Transverse colon (tissue), 4 donors: ENCODE measurements at places on chromosomes 13 and 19.

DNA sequence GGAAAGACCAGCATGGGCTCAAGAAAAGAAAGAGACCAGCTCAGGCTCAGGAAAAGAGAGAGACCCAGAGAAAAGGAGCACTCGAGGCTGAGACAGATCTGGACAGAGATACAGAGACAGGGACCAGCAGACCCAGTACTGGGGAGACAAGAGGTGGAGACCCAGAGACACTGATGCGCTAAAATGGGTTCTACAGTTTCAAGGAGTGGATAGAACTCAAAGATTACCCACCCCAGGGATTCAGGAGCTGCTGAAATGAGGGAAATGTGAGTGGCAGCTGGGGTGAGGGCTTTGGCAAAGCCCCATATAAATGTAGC is 609 bp upstream of the ZSCAN18 start:
- no peak for DNase-seq

DNA sequence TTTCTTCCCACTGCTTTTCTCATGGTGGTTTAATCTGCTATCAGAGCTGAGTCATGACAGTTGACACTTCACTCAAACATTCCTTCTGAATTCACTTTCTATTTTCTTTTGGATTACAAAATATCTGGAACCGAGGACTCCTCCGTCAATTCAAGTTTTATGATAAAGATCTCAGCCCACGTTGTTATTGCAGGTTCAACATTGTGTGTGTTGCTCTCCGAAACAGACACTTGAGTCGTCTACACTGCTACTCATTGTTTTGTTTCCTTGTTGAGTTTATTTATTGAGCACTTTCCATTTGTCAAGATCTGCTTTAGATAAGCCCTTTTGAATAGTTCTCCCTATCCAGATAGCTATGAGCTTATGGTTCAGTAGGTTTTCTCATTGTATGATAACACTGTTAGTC is 636.1 kb upstream of the GPC6 start:
- DNase-seq, result no peak

GRCh38 chr19:45339629-45340028 is 921 bp upstream of the KLC3 start:
- no peak for DNase-seq

GRCh38 chr13:42894765-42895243 is 97.2 kb downstream of the EPSTI1 start:
- no peak for DNase-seq

- DNase-seq, result no peak
Observed at GRCh38 chr13:73579574-73580274, 520.9 kb downstream of the KLF5 start.

DNA sequence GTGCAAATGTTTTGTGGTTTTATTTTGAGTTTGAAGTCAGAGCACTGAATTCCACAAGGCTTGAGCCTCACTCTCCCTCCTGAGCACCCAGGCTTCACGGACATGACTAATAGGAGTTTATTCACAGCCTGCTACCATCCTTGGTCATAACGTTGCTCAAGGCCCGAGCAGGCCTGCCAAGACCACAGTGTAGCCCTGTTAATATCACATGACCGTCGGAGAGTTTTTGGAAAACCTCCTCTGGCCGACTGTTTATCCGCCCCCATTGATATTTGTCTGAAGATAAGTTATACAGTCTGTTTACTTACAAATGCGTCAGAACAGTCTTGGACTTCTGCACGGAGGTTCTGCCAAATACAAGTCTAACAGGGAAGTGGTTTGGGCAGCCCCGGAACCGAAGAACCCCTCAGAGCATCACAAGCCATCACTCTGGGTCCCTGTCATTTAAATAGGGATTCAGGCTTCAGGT is 89.9 kb downstream of the COL4A2 start:
- peak; percentile 77 for DNase-seq

DNA sequence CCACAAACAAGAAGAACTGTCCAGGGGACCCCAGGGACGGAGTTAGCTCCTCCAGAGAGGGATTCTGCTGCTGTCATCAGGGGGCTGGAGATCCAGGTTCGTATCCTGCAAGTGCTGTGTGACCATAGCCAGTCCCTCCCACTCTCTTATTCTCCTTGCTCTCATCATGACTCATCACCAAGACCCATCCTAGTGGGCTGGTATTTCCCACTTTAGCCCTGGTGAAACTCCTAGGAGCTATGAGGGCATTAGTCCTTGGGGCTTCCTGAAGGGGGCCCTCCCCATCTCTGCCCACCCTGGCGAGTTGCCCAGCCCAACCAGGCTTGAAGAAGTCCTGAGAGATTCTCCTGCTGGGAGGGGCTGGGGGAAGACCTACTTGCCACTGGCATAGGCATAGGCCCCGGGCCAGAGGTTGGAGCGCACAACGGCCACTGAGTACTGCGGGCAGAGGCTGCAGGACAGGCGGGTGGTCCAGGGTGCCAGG is 7.5 kb upstream of the DMWD start:
- no peak for DNase-seq

DNA sequence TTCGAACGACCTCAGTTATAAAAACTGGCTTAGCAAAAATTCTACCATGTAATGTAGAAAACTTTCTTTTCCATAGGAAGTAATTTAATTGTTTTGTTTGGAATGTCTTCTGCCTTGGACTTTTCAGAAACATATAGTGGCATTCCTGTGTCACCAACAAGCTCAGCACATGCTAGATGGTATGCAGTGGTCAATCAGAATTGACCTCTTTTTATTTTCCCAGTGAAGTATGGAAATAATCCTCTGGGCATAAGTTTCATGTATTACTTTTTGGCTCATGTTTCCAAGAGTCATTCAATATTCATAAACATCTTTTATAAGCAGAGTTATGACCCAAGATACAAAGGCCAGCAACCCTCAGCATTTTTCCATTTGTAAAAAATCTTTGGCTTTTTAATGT is 33.6 kb downstream of the NALCN start:
- DNase-seq, result no peak

GRCh38 chr13:41465898-41466320 is 8.6 kb downstream of the RGCC start:
- DNase-seq, result no peak

GRCh38 chr13:102395939-102396338 is 5.9 kb downstream of the FGF14 start:
- DNase-seq, result no peak

GRCh38 chr19:29528946-29529645 is 3.3 kb downstream of the VSTM2B start:
- DNase-seq, result no peak

GRCh38 chr19:30556230-30556711 is 184.1 kb downstream of the ZNF536 start:
- DNase-seq, result no peak

DNA sequence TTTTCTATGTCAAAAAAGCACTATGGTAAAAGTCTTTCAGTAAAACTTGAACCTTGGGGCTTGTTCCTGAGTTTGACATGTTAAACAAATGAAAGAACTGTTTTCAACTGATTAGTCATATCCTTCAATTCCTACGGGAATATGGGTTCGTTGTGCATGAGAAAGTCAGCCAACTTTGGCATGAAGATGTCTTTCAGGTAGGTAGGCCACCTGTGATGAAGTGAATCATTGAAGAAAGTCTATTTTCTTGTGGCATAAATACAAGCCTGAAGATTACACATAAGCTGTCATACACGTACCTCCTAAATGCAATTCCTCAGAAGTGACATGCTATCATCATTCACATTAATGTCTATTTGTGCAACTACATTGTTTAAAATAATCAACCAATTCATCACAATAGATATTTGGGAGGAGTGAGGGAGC is 513.0 kb downstream of the IRS2 start:
- no peak for DNase-seq

- DNase-seq, result peak; percentile 35
Observed at GRCh38 chr19:18202778-18203407, 949 bp downstream of the RAB3A start.

DNA sequence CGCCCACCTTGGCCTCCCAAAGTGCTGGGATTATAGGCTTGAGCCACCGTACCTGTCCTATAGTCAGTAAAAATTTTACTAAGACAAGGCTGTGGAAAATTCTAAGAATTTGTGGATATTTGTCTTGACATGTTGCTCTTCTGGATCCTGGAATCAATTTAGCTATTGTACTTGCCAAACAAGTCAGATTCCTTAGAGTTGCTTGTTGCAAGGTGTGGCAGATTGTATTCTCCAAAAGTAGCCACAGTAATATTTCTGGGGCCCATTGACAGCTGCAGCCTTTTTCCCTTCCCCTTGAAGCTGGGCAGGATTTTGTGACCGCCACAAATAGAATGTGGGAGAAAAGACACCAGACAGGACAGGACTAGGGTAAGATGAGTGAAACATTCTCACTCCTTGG is 98.8 kb upstream of the TMTC4 start:
- DNase-seq, result no peak

DNA sequence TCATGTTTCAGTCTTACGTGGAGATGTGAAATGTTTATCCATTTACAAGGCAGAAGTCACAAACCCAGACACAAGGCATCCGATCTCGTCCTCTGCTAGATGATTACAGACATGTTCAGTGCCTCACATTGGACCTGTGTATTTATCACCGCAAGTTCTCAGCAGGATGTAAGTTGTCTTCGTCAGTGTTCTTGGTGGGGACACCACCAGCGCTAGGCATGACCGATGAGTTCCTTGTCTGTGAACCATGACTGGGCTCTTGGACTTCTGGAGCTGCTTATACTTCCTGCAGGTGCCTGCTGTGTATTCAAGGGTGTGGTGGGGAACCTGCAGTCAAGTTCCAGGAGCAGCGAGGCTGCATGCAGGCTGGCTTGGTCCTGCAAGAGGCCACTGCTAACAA is 105.4 kb downstream of the URI1 start:
- peak; percentile 22 for DNase-seq

DNA sequence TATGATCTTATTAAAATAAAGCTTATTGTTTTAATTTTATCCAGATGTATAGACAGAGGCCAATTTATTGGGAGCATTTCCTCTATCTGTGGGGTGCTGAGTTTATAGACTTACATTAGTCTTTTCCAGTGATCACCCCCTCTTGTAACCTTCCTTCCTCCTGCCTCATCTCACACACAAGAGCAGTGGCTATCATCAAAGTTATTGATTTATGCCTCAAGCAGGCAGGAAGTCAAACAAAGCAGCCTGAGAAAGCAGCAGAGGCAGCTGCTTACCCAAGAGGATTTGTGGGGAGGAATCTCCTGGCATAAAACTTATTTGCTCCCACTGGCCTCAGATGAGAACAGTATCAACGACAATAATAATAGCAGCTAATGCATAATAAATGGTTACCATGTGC is 26.3 kb upstream of the DCLK1 start:
- no peak for DNase-seq

GRCh38 chr19:4776436-4777211 is 14.9 kb upstream of the FEM1A start:
- DNase-seq, result no peak

GRCh38 chr13:69648340-69649062 is 459.1 kb upstream of the ATXN8OS start:
- no peak for DNase-seq

GRCh38 chr13:46008631-46009030 is 43.9 kb downstream of the ZC3H13 start:
- no peak for DNase-seq

GRCh38 chr19:54677217-54677616 is 14.4 kb downstream of the LILRB4 start:
- no peak for DNase-seq
